Activated naive CD4-positive, alpha-beta T cell (primary cell): ENCODE measurements at places on chromosomes 16 and 17.
A peak's percentile ranks its signal among the peaks of the same experiment; 100 is the strongest.

DNA sequence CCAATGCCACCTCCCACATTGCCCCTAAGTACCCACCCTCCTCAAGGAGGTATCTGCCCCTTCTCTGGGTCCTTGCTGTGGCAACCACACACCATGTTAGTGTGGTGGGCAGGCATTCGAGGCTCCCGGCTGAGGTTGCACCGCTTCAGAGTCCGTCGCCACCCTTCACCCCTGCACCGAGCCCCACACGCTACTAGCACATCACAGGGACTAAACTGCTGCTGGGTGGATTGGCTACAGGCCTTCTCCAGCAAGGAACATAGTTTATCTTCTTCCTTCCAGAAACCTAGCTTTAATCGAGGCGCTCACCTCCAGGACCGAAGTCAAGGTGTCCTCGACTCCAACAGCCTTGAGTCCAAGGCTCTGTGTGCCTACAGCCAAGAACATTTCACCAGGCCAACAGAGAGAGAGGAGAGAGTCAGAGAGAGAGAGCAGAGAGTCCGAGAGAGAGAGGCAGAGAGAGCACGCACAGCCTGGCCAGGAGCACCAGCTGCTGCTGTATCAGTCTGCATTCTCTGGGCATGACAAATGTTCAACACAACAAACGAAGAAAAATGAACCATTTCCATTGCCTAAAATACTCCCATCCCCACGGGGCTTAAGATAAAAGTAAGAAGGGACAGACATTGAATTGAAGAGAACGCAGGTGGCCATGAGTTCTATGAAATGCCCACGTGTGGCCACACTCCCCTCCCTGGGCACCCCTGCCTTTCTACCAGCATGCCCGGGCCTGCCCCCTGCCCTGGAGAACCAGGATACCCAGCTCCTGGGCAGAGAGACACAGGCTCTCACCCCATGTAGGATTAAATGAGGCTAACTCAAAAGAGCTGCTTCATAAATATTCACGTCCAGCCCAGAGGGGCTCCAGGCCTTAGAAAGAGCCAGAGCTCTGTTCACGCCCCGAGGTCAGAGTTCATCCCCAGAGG is 94.9 kb downstream of the RBFOX3 start:
- DNase-seq = no peak

DNA sequence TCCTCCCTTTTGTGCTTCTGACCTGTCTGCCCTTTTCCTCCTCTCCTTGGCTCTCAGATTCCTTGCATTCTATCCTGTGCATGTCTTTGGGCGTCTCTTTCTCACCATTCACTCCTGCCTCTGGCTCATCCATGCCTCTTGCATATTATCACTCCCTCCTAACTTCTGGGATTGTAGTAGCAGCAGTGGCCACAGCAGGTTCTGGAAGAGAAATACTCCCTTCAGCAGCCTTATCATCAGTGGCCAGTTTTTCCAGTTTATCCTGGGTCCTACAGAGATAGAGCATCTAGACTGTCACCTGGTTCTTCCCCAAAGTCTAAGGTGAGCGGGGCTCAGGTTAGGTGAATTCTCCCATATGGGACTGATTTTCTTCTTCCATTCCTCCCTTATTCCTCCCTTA is 354.0 kb upstream of the CCL2 start:
- no peak for DNase-seq

DNA sequence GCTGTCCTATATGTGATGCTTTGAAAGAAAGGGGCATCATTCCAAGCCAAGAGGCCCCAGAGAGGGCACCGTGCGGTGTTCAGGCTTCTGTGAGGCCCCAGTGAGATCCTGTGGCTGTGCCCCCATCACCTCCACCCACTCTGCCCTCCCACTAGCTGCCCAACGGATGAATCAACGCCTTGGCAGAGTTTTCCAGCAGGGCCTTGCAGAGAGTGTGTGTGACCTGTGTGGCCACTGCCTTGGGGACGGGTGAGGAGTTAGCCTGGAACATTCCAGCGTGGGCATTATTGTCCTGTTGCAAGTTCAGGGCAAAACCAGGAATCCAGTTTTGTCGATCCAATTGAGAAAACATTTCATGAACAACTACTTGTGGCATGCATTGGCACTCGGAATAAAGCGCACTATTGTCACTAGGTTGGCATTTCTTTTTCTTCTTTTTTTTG is 53.7 kb downstream of the SF3B3 start:
- DNase-seq = no peak

DNA sequence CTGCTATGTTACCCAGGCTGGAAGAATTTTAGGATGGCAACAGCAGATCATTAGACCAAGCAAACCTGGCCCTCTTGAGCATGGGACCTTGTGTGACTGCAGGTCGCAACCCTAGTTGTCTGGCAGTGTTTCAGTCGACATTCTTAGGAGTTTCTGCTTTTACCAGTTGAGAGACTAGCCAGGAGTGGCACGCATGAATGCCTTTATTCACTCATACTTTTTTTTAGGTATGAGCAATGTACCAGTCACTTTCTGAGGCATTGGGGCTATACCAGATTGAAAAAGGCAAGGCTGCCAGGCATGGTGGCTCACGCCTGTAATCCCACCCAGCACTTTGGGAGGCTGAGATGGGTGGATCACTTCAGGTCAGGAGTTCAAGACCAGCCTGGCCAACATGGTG is 28.2 kb upstream of the HAS3 start:
- DNase-seq = no peak

DNA sequence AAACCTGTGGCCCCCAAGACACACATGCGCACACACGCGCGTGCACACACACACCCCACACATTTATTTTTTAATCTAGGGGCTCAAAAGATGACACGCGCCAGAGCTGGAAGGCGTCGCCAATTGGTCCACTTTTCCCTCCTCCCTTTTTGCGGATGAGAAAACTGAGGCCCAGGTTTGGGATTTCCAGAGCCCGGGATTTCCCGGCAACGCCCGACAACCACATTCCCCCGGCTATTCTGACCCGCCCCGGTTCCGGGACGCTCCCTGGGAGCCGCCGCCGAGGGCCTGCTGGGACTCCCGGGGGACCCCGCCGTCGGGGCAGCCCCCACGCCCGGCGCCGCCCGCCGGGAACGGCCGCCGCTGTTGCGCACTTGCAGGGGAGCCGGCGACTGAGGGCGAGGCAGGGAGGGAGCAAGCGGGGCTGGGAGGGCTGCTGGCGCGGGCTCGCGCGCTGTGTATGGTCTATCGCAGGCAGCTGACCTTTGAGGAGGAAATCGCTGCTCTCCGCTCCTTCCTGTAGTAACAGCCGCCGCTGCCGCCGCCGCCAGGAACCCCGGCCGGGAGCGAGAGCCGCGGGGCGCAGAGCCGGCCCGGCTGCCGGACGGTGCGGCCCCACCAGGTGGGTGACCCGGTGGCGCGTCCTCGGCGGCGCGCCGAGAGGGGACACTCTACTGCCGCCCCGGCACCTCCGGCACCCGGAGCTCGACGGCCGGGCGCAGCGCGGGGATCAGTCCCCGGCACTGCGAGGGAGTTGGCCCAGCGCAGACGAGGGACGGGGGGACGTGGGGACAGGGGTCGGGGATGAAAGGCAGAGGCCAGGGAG is at the start of gene STAT5A:
Gene STAT5A, plus strand, starts transcription at position 522 of the 826 bp plus-strand sequence. CDS start 914 bp downstream, outside the sequence.
- DNase-seq = peak; percentile 60

GRCh38 chr16:280552-280951 is at the start of gene ARHGDIG:
ARHGDIG (plus strand) TSS chr16:280591; CDS start chr16:280681, 90 bp downstream.
- DNase-seq = no peak

DNA sequence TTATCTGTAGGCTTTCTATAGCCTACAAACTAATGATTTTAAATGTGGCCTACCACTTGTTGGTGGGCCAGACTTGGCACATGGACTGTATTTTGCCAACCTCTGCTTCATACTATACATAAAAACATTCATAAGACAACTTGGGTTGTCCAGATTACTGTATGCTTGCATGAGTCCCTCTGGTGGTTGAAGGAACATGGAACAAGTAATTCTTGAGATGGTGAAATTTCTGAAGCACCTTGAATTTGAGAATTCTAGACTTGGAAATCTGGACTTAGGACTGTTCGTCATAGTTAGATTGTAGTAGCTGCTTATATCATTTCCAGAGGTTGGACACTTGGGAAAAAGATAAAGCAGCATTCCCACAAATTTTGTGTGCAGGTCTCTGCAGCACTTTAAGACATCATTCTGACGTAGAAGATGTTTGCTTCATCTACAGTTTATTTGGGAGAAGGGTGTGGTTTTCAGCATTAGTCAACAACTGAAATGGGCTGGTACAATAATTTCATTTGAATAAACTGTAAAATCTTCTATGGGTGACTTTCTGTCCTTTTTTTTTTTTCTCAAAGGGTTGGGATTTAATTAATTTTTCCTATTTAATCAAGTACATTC is 31.2 kb downstream of the NFATC3 start:
- DNase-seq = no peak

GRCh38 chr17:64180089-64181073 is 50.4 kb upstream of the ERN1 start:
- no peak for DNase-seq

DNA sequence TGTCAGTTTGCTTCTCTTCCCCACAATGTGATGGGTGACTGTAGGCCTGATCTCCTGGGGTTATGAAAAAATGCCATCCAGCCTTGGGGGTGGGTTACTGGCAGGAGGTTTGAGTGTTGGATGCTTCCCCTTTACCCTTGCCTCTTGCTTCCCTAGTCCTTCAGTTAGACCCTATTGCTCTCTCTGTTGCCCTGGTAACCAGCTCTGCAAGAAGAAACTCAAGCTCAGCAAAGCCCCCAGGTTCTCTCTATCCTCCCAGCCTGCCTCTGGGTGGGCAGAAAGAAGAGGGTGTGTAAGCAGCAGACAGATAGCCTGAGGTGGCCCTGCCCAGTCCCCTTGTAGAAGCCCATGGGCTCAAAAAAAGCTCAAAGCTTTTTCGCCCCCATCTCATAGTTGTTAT is 2.8 kb upstream of the RAPGEFL1 start:
- no peak for DNase-seq

DNA sequence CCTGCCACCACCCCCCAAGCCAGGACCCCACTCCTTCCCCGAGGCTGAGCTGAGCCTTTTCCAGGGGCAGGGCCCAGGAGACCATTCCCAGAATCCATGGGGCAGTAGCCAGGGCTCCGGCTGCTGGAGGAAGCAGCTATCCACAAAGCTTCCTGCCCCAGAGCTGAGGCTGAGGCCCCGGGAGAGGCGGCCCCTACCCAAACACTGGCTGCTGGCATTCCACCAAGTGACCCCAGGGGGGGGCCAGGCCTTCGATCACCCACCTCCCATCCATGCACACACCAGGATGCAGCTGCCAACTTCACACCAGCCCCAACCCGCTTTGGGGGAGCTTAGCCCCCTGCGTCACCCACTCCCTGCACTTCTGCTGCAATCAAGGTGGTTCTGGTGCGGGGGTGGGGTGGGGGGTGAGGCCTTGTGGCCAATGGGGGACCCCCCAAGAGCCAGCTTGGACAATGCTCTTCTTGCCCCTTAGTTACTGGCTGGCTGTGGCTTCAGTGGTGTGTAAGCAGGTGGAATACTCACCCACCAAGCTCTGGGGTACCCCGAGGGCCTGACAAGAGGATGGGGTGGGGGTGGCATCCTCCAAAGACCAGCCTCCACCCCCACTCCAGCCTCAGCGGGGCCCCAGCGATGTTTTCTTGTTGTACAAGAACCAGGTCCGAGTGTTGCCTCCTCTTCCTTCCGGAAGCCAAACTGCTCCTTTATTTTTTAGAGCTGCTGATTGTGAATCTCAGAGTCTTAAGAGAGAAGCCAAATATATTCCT is 16.8 kb downstream of the MYBBP1A start:
- DNase-seq = no peak

- no peak for DNase-seq
These were observed 164.7 kb downstream of the MSI2 start for GRCh38 chr17:57420734-57421717.
